ENCODE measurements at places on chromosomes 11 and 22. TPM values are rescaled to one million over a fixed set of nuclear protein-coding genes. Genes with fewer than 3 reads are reported as not detected.

- DNase-seq = no peak
Measured at GRCh38 chr22:28728002-28728401, 13.6 kb downstream of the CHEK2 start.

DNA sequence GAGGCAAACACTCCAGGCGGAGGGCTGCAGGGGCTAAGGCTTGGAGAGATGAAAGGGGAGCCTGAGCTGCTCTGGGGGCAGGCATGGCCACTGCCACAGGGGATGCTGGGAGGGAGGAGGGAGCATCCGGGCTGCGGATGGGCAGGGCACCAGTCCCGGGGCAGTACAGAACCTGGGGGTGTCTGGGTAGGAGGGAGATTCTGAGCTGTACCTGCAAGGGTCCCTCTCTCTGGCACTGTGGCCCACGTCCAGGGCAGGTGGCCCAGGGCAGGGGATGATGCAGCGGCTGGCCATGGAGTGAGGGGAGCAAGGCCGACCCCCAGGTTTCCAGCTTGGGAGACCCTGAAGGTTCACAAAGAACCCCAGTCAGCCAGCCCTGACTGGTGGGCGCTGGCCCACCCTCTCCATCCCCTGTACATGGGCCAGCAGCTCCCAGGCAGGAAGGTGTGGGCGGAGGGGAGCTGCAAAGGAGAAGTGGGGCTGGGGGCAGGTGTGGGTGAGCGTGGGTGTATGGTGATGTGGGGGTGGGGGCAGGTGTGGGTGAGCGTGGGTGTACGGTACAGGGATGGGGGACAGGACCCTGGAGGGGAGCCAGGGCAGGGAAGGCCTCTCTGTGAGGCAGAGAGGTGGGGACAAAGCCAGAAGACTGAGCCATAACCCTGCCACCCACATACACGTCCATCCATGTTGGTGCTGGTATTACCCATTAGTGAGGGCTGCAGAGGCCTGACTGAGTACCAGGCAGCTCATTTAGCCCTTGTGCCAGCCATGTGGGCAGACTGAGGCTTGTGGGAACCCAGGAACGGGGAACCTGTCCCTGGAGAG, 2.2 kb upstream of the TNFRSF13C start:
- DNase-seq = no peak

Gene OR52H1
- total RNA-seq = not detected

DNA sequence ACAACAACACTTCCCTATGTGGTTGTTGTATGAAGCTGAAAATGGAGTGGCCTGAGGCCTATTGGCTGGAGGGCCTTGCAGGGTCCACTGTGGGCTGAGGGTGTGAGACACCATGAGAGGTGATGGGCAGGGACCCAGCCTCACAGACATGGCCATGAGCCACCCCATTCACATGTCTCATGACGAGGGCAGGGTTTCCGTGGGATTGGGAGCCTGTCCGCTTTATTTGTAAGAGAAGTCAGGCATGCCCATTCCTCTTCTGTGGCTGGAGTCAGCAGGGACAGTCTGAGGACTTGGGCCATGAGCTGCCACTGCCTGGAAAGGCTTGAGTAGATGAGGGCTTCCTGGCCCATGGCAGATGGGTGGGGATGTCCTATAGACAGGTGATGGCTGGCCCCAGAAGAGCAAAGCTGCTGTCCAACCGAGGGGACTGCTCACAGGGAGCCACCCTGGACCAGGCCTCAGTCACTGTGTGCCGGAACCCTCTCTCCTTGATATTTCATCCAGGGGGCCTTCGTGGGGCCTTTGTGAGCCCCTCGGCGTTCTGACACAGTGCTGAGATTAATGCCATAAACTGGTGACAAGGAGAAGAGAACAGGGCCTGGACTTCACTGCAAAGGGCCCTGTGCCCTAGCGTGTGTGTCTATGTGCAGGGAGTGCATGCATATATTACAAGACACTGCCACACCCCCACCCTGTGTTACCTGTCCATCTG, 971.9 kb downstream of the BRD1 start:
- DNase-seq = no peak

Gene WBP2NL
- 0.20 TPM for total RNA-seq

DNA sequence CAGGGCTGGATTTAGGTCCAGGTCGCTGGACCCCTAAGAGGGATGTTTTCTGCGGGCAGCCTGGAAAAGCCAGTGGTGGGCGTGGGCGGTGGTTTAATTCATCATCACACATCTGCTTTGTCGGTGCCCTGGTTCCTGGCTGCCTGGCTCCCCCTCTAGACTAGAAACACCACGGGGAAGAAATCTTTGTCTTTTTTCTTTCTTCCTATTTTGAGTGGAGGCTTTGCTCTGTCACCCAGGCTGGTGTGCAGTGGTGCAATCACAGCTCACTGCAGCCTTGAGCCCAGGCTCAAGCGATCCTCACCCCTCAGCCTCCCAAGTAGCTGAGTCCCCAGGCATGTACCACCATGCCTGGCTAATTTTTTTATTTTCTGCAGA, 86.6 kb upstream of the LINC01488 start:
- no peak for DNase-seq

- DNase-seq = no peak
Measured at GRCh38 chr11:30453705-30454104, 130.8 kb downstream of the ARL14EP start.

DNA sequence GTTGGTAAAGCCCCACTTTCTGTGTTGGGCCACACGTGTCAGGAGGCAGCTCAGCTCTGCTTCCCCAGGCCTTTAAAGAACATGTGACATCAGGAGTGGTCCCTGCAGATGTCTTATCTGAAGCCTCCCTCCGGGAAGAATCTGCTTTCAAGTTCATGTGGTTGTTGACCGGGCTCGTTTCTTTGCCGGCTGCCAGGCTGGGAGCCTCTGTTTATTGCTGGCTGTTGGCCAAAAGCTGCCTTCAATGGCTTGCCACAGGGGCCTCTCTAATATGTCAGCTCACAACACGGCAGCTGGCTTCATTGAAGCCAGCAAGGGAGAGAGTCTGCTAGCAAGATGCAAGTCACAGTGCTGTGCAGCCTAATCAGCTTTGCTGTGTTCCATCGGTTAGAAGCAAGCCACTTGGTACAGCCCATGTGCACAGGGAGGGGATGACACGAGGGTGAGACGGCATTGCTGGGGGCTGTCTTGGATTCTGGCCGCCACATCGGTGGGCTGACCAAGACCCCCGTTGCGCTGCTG, 14.6 kb downstream of the MRGPRF start:
- no peak for DNase-seq

Gene PSMD13
- total RNA-seq = 224 TPM

- DNase-seq = no peak
Measured at GRCh38 chr22:38403812-38404211, 51.2 kb downstream of the KCNJ4 start.

Gene AGBL2
- total RNA-seq = 0.18 TPM

DNA sequence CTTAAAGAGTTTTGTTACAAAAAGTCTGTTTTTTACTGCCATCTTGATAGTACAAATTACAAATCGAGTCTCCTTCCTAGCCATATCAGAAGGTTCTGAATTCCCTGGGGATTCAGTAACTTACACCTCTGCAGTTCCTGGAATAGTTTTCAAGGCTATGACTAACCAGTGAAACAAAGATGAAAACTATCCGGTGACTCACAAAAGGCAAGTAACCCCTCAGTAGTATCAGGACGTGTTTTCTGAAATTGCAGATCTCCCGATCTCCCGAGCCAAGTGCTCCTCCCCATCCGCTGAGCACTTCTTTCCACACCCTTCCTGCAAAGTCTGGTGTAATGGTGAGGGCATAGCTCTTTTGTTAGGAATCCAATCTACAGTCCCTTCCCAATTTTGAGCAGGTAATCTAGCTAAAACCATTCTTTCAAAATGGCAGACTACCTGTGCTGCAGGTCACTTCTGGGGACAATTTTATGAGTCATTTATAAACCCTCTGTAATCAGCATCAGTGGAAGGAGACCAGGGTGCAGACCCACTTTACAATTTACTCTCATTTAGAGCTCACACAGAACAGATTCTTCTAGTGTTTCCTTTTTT, 7.7 kb downstream of the E2F8 start:
- DNase-seq = peak; percentile 75

DNA sequence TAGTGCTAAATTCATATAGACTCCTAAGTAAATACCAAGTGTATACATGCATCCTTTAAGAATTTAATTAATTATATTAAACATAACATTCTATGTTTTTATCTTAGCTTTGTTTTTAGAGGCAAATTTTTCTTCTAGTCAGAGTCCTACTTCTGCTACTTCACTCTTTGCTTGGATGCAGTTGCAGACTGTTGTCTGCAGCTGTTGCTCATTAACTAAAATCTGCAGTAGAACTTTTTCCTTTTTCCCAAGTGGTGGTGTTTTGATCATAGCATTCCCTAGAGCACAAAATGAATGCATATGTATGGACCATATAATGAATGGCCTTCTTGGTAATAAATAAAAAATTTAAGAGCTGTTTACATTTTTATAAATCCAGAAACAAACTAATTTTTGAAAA, 198.3 kb downstream of the CASP12 start:
- no peak for DNase-seq

GRCh38 chr11:10878408-10879214, 20.8 kb upstream of the ZBED5 start:
- no peak for DNase-seq

- no peak for DNase-seq
Measured at GRCh38 chr11:60852117-60852981, 3.4 kb downstream of the PTGDR2 start.

Gene LIF
- 0.63 TPM for total RNA-seq

- no peak for DNase-seq
Measured at GRCh38 chr22:19704355-19705015, 9.8 kb upstream of the SEPTIN5 start.

DNA sequence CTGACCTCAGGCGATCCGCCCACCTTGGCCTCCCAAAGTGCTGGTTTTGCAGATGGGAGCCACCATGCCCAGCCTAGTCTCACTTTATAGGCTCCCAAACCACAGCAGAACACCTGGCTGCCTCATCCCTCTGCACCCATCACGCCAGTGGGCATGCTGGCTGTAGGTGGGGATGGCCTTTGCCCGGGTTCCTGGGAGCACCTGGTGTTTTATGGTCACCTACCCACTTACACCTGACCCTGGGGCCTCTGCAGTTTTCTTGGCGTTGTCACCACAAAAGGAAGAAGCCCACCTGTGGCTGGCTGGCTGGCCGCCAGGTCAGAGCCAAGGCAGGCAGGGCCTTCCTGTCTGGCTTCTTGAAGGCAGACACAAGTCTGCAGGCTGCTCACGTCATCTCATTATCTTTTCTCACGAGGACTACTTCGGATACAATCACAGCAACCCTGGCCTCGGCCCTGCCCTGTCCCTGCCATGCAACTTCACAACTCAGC, 8.2 kb downstream of the RRP7A start:
- no peak for DNase-seq

- no peak for DNase-seq
Measured at GRCh38 chr11:2202900-2203439, 31.4 kb upstream of the TH start.

Gene APOL3
- 59.1 TPM for total RNA-seq

DNA sequence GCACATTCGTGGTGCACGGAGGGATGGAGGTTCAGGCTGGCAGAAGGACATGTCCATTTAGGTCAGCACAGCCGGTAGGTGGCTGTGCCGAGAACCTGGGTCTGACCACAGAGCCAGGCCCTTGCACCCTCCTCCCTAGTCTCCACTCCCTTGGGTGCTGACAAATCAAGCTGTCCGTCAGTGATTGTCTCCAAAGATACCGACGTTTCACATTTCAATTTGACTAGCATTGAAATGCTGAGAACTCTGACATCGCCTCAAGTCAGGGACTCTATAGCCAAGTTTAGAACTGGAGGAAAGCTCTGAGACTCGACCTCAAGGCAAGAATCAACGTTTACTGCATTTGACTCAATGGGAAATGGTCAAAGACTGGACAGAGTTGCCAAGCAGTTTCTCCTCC, 1321.1 kb downstream of the TBC1D22A start:
- no peak for DNase-seq

Gene OR51A7
- not detected for total RNA-seq

- DNase-seq = no peak
Measured at GRCh38 chr11:67731583-67731982, 57.2 kb upstream of the ALDH3B2 start.

Gene NARS2
- total RNA-seq = 21.4 TPM

DNA sequence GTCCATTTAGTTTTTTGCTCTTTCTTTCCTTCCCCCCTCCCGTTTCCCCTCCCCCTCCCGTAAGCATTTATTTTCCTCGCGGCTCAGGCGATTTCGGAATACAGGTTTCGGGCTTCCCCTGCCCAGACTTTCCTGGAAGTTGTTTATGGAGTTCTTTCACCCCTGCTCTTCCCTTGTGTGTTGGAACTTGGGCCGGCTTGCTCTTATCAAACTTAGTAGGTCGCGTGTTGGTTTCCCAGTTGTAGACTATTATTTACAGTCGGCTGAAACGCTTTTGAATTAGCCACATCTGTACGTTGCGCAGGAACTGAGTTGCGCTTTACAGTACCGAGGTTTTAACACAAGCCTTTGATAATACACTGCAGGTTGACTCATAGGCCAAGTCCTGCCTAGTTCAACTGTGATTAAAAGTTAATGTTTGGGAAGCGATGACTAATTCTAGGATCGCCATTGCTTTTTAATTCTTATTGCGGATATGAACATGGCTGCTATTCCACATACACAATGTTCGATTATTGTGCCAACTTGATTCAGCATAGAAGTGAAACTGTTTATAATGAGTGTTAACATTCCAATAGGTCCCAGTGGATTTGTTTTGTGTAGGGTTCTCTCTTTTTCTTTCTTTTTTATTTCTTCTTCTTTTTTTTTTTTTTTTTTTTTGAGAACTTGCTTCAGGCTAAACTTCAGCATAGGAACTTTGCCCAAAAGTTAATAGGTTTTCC, 1.7 kb downstream of the YAP1 start:
- peak; percentile 55 for DNase-seq

DNA sequence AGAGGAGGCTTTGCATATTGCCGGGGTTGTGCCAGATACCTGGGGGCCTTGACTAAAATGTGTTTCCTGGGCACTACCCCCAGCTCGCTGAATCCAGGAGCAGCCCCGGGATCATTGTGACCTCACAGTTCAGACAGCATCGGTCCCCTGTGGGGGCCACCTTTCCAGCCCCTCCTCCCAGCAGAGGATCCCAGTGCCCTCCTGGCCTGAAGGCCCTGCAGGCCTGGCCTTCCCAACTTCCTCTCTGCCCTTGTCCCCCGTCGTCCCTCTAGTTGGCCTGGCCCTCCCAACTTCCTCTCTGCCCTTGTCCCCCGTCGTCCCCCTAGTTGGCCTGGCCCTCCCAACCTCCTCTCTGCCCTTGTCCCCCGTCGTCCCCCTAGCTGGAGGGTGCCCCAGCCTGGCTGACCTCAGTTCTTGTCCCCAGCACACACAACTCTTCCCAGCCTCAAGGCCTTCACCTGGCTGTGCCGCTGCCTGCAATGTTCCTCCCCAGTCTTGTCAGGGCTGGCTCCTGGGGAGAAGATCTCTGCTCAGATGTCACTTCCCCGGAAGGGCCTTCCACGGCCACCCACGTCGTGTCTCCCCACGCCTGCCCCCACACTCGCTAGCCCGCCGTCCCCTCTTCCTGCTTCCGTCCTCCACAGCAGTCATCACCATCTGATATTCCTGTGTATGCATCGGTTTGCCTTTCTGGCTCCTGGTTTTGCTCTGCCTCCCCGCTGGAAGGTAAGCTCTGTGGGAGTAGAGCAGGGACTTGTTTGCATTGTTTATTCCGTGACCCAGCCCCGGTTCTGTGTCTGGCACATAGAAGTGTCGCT, 12.6 kb upstream of the ANO1 start:
- DNase-seq = no peak

Gene RFPL1
- not detected for total RNA-seq

- DNase-seq = no peak
Measured at GRCh38 chr11:3215346-3216026, 3.1 kb downstream of the MRGPRG start.

- no peak for DNase-seq
Measured at GRCh38 chr11:5929571-5930368, 12.3 kb upstream of the OR56A3 start.

- DNase-seq = no peak
Measured at GRCh38 chr22:47245786-47246185, 483.3 kb downstream of the TBC1D22A start.

Gene TRIM48
- total RNA-seq = not detected

Gene RELA
- 20.0 TPM for total RNA-seq

Measured in pulmonary artery endothelial cell (primary cell).